ENCODE measurements at places on chromosomes 13 and 19.

GRCh38 chr13:107023335-107023734 lies 455.4 kb upstream of the ARGLU1 start:
- no peak for DNase-seq

- no peak for DNase-seq
Measured at GRCh38 chr13:77360032-77360685, 33.3 kb upstream of the MYCBP2 start.

DNA sequence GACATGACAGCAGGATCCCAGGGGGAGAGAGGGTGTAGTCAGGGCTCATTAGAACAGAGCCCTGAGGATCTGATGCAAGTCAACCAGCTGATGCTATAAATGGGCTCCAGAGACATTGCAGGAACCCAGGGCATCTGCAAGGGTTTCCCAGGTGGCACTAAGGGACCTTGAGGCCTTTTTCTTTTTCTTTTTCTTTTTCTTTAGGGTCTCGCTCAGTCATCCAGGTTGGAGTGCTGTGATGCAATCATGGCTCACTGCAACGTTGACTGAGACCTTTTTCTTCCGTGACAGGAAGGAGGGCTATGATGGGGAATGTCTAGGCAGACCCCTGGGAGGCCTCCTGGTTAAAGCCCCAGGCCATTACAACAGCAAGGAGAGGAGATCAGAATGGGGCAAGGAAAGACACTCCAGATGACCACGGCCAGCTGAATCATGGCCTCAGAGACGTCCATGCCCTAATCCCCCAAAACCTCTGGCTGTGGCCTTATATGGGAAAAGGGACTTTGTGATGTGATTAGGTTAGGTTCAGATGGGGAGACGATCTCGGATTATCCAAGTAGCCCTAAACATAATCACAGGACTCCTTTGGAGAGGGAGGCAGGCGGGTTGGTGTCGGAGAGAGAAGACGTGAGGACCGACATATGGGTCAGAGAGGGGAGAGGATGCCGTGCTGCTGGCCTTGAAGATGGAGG lies 4.5 kb upstream of the FCGRT start:
- no peak for DNase-seq

DNA sequence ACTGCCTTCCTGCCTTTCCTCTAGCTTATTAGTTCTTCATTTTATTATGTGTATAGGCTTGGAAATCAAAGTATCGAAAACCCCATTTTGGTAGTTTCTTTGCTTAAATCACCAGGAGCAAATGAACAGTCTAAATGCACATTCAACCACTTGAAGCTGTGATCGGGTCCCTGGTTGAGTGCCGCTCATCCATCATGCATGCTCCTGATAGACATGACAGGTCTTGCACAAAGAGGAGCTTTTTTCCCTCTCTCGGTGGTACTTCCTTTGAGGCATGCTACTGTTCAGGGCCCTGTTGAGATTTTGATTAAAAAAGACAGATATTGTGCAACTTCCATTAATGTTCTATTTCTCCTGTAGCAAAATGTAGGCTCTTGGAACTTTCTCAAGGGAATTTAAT lies 185.8 kb downstream of the OLFM4 start:
- no peak for DNase-seq

All from OCI-M1 (cell line).